CD4-positive, alpha-beta T cell treated with Interleukin-21 for 1 hour (primary cell): ENCODE measurements at places on chromosomes 6 and 20.

DNA sequence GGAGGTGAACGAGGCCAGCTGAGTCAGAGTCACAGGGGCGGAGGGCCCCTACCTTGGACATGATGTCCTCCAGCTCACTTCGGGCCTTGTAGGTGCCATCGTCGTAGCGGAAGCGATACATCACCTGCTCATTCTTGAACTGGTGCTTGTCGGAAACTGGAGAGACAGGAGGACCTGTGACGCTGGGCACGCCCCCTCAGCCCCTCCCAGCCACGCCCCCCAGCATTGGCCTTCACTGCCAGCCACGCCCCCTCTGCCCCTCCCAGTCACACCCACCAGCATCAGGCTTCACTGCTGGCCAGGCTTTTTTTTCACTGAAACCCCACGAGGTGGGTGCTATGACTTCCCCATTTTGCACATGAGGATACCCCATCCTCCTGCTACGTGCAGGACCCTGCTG lies 148.2 kb downstream of the PREX1 start:
- no peak for DNase-seq

DNA sequence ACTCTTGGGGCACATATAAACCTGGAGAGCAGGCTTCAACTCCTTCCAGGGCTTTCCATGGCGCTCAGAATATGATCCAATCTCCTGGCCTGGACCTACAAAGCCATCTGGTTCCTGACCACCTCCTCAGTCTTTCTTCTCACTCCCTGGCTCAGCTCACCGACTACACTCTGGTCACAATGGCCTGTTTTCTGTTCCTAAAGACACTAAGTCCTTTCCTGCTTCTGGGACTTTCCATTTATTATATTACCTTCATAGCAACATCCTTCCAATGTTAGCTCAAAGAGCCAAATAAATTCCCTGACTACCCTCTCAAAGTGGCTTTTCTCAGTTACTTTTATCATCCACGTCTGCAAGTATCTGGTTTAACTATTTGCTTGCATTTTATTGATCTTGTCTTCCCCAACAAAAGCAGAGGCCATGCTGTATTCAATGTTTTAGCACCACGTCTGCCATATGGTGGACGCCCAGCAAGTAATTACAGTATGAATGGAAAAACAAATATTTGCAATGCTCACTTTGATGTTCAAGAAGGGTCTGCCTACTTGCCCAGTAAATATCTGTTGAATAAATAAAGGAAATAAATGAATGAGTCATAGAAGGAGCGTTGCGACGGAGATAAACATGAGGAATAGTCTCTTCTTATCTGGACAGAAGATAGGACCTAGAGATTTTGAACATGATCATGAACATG lies 328.4 kb downstream of the ESR1 start:
- no peak for DNase-seq

DNA sequence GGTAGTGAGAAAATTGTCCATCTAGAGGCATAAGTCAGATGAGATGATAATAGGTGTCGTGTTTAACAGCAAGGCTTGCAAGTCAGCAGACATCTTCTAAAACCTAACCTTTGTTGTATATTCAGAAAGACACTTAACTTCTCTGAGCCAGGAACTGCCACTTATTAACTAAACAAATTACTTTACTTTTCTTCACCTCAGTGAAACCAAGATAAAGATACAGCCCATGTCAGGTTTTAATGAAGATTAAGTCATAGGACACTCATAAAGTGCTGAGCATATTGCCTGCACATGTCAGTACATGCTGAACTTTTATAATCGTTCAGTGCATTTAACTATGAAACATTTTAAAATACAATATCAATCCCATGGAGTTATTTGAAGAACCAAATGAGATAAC lies 286.8 kb downstream of the NKAIN2 start:
- DNase-seq: no peak

GRCh38 chr20:58349570-58349969 lies 39.5 kb upstream of the VAPB start:
- no peak for DNase-seq

GRCh38 chr20:41577129-41578009 lies 40.8 kb downstream of the CHD6 start:
- no peak for DNase-seq

DNA sequence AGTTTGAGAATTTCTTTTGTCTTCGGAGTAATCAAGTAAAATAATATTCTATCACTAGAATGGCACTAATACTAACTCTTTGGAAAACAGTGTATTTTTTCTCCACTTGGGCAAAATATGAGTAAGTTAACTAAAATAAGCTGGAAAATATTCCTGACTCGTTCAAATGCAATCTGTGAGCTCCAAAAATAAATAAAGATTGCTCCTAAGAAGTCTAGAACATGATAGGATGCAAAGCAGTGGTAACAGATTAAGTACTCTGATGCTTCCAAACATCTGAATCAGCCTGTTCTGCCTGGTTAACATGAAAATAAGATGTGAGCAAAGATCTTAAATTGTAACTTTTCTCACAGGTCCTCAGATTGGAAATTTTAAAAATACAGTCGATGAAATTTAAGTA lies 285.1 kb upstream of the ID4 start:
- DNase-seq: no peak

- DNase-seq: no peak
These were observed 158.6 kb downstream of the RNF144B start for GRCh38 chr6:18545726-18546125.

GRCh38 chr6:151551223-151551857 lies 57.5 kb downstream of the CCDC170 start:
- no peak for DNase-seq

DNA sequence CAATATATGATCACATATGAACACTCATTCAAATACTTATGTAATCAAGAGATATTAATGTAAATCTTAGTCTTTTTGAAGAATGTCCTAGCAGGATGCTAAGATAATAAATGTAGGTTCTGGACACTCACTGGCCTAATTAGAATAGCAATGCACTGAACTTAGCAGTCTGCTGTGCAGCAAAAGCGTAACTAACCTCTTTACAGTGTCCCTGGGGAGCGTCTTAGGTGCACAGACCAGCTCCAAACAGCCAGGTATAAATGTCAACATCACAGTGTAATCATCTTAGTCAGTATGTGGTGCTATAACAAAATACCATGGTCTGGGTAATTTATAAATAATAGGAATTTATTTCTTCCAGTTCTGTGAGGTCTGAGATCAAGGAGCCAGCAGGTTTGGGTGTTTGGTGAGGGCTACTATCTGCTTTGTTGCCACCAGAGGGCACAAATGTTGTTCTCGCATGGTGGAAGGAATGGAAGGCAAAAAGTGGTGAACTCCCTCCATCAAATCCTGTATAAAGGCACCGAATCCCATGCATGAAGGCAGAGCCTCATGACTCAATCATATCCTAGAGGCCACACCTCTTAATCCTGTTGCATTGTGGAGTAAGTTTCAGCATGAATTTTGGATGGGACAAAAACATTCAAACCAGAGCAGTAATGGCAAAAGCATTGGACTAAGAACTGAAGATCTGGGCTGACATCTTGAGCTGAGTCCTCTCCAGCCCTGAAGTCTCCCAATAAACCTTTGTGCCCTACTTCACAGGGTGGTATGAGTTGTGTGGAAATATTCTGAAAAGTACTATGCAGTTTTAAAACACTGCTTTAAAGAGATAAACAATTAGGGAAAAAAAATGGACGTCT lies 41.8 kb upstream of the FOXO3 start:
- peak; percentile 9 for DNase-seq

GRCh38 chr20:41394931-41395666 lies 28.5 kb upstream of the EMILIN3 start:
- no peak for DNase-seq

DNA sequence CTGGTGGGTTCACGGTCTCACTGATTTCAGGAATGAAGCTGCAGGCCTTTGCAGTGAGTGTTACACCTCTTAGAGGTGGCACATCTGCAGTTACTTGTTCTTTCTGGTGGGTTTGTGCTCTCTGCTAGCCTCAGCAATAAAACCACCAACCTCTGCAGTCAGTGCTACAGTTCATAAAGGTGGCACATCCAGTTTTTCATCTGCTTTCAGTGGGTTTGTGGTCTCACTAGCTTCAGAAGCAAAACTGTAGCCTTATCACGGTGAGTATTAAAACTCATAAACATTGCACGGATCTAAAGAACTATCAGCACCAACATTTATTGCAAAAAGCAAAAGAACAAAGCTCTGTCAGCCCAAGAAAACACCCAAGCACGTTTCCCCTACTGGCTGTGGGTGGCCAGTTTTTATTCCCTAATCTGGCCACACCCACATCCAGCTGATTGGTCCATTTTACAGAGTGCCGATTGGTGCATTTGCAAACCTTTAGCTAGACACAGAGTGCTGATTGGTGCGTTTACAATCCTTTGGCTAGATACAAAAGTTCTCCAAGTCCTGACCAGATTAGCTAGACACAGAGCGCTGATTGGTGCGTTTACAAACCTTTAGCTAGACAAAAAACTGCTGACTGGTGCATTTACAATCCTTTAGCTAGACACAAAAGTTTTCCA lies 3.4 kb upstream of the TMEM14C start:
- peak; percentile 71 for DNase-seq

DNA sequence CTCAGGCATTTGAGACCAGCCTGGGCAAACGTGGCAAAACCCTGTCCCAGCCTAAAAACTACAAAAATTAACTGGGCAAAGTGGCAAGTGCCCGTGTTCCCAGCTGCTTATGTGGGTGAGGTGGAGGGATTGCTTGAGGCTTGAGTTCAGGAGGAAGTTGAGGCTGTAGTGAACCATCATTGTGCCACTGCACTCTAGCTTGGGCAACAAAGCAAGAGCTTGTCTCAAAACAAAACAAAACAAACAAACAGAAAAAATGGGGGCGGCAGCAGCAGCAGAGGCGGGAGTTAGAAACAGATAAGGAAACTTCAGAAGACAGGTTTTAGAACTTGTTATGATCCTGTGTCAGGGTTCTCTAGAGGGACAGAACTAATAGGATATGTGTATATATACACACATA lies 49.0 kb downstream of the SCAF8 start:
- no peak for DNase-seq

GRCh38 chr6:75282706-75283105 lies 1.9 kb downstream of the TMEM30A start:
- DNase-seq: no peak

DNA sequence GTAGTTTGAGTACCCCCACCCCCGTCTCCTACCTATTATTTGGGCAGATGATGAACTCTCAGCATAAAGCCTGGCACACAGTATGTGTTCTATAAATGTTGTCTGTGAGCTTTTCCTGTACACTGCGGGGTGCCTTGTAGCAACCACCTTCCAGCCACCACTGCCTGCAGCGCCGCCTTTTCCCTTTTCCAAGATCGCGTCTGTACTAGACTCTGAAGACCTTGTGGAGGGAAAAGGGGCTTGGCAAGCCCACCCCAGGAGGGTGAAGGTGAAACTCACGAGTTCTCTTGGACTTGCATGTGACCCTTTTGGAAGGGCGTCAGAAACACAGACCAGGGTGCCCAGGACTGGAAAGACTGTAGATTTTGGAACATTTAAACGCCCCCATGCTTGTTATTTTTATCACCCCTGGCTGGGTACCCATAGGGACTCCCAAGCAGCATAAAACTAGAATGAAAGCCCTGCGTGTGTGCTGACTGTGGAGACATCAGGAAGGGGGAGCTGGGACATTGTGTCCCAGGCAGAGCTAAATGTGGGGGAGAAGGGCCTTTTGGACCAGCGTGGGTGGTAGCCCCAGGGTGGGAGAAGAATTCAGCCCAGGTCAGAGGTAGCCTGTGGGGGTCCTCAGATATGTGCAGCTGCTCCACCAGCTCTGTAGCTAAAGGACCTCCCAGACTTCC lies 8.3 kb downstream of the BAK1 start:
- DNase-seq: no peak

GRCh38 chr6:157276134-157276532 lies 47.2 kb downstream of the TMEM242 start:
- no peak for DNase-seq

GRCh38 chr6:29887819-29888776 lies 54.2 kb upstream of the HLA-A start:
- peak; percentile 95 for DNase-seq

GRCh38 chr20:57442158-57442887 lies 51.1 kb downstream of the RBM38 start:
- DNase-seq: no peak

- DNase-seq: no peak
These were observed 26.7 kb downstream of the ECI2 start for GRCh38 chr6:4108561-4109093.

- DNase-seq: no peak
These were observed 20.0 kb downstream of the PREX1 start for GRCh38 chr20:48807586-48808381.

DNA sequence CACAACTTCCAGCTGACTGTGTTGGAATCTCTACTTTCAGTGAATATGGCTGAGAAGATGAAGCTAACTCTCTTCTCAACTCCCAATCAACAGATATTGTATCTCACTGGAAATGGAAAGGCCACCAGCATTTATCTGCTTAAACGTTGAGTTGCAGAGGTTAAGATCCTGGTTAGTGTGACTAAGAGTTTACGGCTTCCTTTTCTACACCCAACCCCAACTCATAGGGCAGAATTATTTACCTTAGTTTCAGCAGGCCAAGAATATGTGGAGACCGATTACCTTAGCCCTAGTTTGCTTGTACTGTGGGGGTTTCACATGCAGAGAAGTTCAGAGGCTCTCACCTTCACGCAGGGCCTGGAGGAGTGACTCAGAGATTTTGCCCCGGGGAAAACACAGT lies 1026.6 kb downstream of the EYS start:
- DNase-seq: no peak

- peak; percentile 54 for DNase-seq
These were observed 3.9 kb downstream of the RAB22A start for GRCh38 chr20:58313396-58313795.

GRCh38 chr20:41299899-41300298 lies 17.6 kb downstream of the ZHX3 start:
- DNase-seq: no peak

- no peak for DNase-seq
These were observed 147.3 kb downstream of the DLL1 start for GRCh38 chr6:170143401-170144150.
